Skeletal muscle cell (primary cell): ENCODE measurements at places on chromosomes 1 and 21.

- DNase-seq: no peak
Measured at GRCh38 chr1:2376931-2377672, 14.3 kb downstream of the MORN1 start.

- no peak for DNase-seq
Measured at GRCh38 chr1:239739919-239740318, 351.8 kb upstream of the FMN2 start.

GRCh38 chr1:222461941-222462340 lies 86.0 kb downstream of the HHIPL2 start:
- no peak for DNase-seq

DNA sequence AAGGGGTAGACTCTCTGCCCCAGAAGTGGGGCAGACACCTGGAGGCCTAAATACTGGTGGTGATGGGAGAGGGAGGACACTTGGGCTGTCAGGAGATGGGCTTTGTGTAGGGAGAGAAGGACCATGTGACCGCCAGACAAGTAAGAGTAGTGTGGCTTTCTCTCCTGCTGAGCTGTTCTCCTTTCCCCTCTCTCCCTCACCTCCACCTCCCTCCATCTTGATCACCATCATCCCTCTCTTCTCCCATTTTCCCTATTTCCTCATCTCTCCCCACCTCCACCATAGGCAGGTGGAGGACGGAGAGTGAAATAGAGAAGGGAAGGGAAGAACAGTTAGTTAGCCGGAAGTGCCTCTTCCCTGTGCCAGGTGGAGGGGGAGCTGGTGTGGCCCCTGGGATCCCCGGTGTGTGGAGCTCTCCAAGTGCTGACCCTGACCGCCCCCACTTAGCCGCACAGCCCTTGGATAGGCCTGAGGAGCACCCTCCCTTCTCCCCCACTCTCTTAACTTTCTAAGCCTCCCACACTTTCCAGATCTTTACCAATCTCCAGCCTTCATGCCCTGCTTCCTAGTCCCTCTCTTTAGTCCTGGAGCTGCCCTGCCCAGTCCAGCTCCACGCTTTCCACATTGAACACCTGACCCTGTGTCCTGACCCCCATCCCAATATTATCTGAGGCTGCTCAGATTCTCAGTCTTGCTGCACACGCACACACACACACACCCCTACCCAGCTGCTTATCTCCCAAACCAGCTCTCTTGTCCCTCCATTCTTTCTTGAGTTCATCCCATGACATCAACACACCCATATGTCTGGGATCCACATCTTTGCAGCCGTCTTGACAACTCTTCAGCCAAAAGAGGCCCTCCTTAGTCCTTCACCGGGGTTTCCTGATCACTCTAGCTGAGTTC lies 1.5 kb downstream of the CELF3 start:
- no peak for DNase-seq

- no peak for DNase-seq
Measured at GRCh38 chr1:54499360-54500106, 48.5 kb upstream of the ACOT11 start.
